ENCODE measurements at places on chromosomes 2 and 18.
A peak's percentile ranks its signal among the peaks of the same experiment; 100 is the strongest.

- DNase-seq: no peak
Measured at GRCh38 chr2:10238991-10239485, 63.7 kb upstream of the HPCAL1 start.

- DNase-seq: no peak
Measured at GRCh38 chr2:172484253-172484652, 56.9 kb downstream of the ITGA6 start.

DNA sequence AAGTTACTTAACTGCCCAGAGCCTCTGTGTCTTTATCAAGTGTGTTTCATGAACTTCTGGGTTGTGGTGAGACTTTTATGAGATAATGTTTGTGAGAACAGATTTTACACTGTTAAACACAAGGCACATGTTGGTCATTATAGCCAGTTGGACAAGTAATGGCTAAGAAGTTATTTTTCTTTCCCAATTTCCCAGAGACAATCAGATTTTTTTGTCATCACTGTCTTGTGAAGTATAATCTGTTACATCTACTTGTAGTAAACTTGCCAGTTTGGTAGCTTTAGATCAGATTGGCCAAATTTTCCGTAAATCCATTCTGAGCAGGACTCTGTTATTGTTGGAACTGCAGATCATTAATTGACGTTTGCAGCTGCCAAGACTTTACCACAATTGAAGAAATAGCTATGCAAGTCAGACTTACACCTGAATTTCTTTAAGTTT, 838.8 kb downstream of the SLC4A3 start:
- no peak for DNase-seq

- DNase-seq: no peak
Measured at GRCh38 chr2:86704459-86704971, 15.6 kb upstream of the RMND5A start.

GRCh38 chr18:34993289-34993688, 47.9 kb upstream of the MAPRE2 start:
- no peak for DNase-seq

DNA sequence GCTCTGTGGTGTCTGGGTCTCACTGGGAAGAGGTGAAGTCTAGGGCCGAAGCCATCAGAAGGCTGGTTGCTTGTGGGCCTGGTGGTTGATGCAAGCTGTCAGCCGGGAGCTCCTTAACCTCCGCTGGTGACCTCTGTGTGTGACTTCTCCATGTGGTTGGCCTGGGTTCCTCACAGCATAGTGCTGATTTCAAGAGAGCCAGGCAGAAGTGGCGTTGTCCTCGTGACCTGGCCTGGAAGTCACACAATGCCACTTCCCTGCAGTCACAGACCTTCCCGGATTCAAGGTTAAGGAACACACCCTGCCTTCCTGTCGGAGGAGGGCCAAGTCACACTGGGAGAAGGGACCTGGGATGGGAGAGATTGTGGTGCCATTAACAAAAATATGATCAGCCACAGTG, 303.7 kb upstream of the HS6ST1 start:
- DNase-seq: no peak

DNA sequence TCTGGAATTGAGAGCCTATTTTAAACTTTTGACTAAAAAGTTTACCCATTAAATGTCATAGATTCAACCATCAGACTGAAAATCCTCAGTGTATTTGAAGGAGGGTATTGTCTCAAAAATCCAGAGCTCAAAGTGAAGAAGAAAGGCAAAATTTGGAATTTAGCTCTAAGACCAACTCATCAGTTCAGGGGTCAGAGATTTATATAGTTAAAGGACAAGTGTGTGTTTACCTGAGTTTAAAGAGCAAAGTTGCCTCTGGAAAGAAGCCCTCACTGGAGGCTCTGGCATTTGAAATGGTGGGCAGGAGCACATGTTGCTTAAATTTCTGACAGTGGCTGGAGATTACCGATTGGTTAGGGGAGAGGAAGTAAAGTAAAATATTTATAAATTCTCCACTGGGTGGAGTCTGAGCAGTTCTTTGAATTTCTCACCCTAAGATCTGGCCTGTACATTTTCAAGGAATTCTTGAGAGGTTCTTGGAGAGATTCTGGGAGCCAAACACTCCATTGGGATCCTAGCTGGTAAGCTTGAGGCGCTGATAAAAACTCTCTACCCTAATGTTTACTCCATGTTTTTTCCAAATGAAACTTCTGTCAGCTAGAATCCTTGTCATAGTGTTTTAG, at the start of gene KYNU:
Gene KYNU, plus strand, starts transcription at position 449 of the 623 bp plus-strand sequence. CDS start 7,704 bp downstream, outside the sequence.
- DNase-seq: no peak

- DNase-seq: no peak
Measured at GRCh38 chr2:11874861-11875260, 128.4 kb downstream of the LPIN1 start.

- DNase-seq: peak; percentile 15
Measured at GRCh38 chr2:202267495-202267894, 1.9 kb downstream of the NOP58 start.

- DNase-seq: no peak
Measured at GRCh38 chr18:58544179-58544578, 84.7 kb downstream of the ALPK2 start.

- no peak for DNase-seq
Measured at GRCh38 chr18:79926306-79926705, 25.1 kb downstream of the SLC66A2 start.

DNA sequence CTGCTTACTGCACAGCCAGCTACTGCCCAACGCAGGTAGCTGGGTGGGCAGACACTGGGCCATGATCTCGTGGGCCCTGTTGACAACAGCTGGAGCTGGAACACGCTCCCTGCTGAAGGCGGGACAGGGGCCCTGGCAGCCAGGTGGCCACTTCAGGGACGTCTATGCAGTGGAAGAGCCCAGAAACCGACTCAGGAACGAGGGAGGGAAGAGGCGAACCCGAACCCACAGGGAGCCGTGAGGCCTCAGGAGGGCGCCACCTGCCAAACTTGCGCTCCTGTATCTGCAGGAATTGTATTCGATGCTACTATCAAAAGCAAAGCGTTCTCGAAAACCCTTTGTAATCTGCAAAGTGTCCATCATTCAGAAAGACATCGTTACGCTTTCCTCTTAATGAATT, 198.4 kb downstream of the EIPR1 start:
- DNase-seq: no peak

DNA sequence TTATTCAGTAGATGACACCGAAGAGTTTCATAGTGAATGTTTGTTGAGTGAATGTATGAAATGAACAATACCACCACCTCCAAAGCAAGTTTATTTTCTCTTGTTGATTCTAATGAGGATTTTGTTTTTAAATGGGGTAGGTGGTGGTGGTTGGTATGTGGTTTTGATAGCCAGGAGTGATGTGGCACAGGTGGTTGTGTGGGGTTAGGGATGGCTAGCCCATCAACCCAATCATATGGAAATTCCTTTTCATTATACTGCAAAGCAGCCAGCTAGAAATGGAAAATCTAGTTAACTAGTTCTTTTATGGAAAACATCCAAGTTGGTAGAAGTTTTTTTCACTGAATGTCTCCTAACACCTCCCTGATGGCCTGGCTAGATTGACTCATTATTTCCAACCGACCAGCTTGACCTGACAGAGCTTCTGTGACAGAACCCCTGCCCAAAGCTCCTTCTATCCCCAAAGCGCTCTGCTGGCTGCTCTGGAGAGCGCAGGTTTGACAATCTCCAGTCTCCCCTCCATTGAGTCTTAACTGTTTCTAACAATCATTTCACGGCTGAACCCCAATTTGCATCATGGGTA, 376.9 kb downstream of the MTX2 start:
- DNase-seq: no peak
